ENCODE measurements at places on chromosomes 4 and X. TPM values are rescaled to one million over a fixed set of nuclear protein-coding genes. Genes with fewer than 3 reads are reported as not detected.

Gene GPR82
- not detected for total RNA-seq

DNA sequence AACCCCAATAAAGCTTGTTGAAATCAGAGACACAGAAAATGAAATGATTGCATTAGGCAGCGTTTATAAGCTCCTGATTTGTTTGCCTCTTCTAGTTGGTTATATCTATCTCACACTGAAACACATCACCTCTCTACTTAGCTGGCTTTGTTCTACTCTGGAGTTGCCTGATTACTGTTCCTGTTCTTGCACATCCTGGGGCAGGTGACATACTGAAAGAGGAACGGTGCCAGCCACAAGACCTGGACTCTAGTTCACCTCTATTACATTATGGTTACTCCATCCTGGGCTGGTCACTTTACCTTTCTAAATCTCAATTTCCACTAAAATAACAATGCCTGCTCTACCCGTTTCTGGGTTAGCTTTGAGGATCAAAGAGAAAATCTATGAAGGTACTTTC lies 47.9 kb downstream of the TRIM2 start:
- no peak overlapping the region for H3K27ac ChIP-seq
- H3K4me1 ChIP-seq = peaks cover 23% of the 10 kb centered on the region
- no peaks in the 10 kb centered on the region for H3K36me3 ChIP-seq
- no peak overlapping the region for H3K4me3 ChIP-seq

Gene KLHL8
- 9.7 TPM for total RNA-seq

GRCh38 chr4:19945501-19945900 lies 306.2 kb upstream of the SLIT2 start:
- H3K27ac ChIP-seq = no peak overlapping the region
- H3K27me3 ChIP-seq = no peaks in the 10 kb centered on the region
- no peak overlapping the region for H3K4me3 ChIP-seq
- no peak for DNase-seq

Gene KLHL4
- 0.12 TPM for total RNA-seq

- no peaks in the 10 kb centered on the region for H3K27me3 ChIP-seq
- no peak for DNase-seq
- no peak overlapping the region for H3K4me3 ChIP-seq
- H3K4me1 ChIP-seq = no peaks in the 10 kb centered on the region
- no peaks in the 10 kb centered on the region for H3K36me3 ChIP-seq
- no peak overlapping the region for H3K27ac ChIP-seq
Measured at GRCh38 chr4:41485041-41485440, 52.9 kb upstream of the LIMCH1 start.

DNA sequence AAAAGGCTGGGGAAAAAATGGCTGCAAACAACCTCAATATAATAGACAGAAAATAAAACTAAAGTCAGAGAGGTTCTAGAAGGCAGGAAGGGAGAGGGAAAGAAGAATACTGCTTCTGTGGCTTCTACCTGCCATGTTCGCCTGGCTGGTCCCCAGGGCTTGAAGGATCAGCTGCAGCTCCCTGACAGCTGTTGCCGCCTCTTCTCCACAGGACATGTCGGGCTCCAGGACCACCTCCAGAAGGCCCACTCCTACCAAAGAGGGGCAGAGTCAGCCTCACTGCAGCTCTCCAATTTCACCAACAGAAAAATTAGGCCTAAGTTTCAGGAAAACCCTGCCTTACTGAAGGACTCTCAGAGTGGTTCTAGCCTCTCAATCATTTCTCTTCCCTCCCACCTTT lies 44.9 kb downstream of the GATB start:
- no peaks in the 10 kb centered on the region for H3K4me1 ChIP-seq
- H3K4me3 ChIP-seq = no peak overlapping the region
- H3K36me3 ChIP-seq = no peaks in the 10 kb centered on the region
- no peak for DNase-seq
- H3K27ac ChIP-seq = no peak overlapping the region

Gene HSFX3
- not detected for total RNA-seq

Gene HSD17B10
- 90.3 TPM for total RNA-seq

GRCh38 chr4:163171590-163171989 lies 4.9 kb upstream of the NAF1 start:
- no peak overlapping the region for H3K27ac ChIP-seq
- no peaks in the 10 kb centered on the region for H3K36me3 ChIP-seq
- no peaks in the 10 kb centered on the region for H3K27me3 ChIP-seq
- H3K4me3 ChIP-seq = no peak overlapping the region
- no peaks in the 10 kb centered on the region for H3K4me1 ChIP-seq

- H3K27ac ChIP-seq = no peak overlapping the region
- no peak for DNase-seq
- H3K36me3 ChIP-seq = peaks cover 13% of the 10 kb centered on the region
- H3K4me3 ChIP-seq = no peak overlapping the region
- peaks cover 5% of the 10 kb centered on the region for H3K4me1 ChIP-seq
Measured at GRCh38 chr4:4599481-4600275, 57.8 kb upstream of the STX18 start.
